Stimulated activated CD4-positive, alpha-beta T cell treated with anti-CD3 and anti-CD28 coated beads, Interleukin-15, amount 100 ng/mL, for 24 hours (primary cell): ENCODE measurements at places on chromosomes 12 and 14.
A peak's percentile ranks its signal among the peaks of the same experiment; 100 is the strongest.

DNA sequence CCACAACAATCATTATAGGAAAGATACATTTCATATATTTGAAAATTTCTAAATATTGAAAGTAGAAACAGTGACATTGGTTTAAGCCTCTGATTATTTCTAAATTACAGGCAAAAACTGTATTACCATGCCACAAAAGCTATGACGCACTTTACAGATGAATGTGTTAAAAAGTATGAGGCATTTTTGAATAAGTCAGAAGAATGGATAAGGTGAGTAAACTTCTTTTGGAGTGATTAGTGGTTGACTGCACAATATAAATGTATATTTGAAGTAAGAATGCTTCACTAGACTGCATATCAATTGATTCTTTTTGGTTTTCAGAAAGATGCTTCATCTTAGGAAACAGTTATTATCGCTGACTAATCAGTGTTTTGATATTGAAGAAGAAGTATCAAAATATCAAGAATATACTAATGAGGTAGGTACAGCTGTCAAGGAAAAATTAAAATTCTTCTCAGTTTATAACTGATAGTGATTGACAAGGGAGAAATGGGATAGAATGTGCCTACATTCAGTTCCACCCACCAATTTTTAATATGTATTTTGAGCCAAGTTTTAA lies 45.0 kb downstream of the TBK1 start:
- DNase-seq, result no peak

GRCh38 chr12:75020068-75020557 lies 189.5 kb downstream of the KCNC2 start:
- DNase-seq, result no peak

GRCh38 chr14:88791252-88791621 lies 1.5 kb downstream of the EML5 start:
- no peak for DNase-seq

GRCh38 chr12:122086116-122086515 lies 7.6 kb downstream of the MLXIP start:
- DNase-seq, result no peak

- DNase-seq, result no peak
These were observed 28.9 kb downstream of the HRK start for GRCh38 chr12:116852303-116852702.

- DNase-seq, result no peak
These were observed 82.1 kb upstream of the FSCB start for GRCh38 chr14:44589180-44589579.

DNA sequence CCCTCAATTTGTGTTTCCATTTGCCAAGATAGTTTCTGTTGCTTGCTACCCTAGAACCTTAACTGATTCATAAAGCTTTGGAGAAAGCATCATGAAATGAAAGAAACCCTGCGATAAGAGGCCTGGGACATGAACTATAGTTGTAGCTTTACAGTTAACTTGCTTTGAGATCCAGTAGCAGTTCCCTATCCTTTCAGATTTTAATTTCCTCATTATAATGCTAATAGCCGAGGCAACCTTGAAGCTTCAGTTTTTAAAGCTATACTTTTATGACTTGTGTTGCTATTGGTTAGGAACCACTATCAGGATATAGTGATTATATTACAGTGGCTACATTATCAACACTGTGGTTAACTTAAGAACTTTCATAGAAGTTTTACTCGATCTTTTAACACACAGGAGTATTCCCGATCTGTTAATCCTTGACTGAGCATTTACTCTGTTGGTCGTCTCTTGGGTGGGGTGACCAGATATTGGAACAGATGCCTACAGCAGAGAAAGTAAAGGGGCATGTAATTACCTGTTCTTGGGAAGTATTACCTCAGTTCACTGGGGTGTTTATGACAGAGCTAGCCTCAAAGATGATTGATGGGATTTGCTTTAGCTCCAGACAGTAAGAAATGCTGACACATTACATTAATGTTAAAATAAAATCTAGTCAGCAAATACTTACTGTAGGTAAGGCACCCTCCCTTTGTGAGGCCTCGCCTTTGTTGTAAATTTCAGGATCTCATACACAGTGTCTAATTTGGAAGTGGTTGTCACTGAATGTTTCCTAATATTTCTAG lies 86.2 kb upstream of the CSRP2 start:
- DNase-seq, result no peak

- no peak for DNase-seq
These were observed 169.2 kb upstream of the SOX5 start for GRCh38 chr12:24118668-24119067.

- DNase-seq, result peak; percentile 91
These were observed 20.4 kb downstream of the BATF start for GRCh38 chr14:75542588-75543091.

GRCh38 chr14:87944987-87945604 lies 47.9 kb downstream of the GALC start:
- DNase-seq, result no peak

GRCh38 chr12:69039911-69040310 lies 106.9 kb upstream of the CPM start:
- no peak for DNase-seq

DNA sequence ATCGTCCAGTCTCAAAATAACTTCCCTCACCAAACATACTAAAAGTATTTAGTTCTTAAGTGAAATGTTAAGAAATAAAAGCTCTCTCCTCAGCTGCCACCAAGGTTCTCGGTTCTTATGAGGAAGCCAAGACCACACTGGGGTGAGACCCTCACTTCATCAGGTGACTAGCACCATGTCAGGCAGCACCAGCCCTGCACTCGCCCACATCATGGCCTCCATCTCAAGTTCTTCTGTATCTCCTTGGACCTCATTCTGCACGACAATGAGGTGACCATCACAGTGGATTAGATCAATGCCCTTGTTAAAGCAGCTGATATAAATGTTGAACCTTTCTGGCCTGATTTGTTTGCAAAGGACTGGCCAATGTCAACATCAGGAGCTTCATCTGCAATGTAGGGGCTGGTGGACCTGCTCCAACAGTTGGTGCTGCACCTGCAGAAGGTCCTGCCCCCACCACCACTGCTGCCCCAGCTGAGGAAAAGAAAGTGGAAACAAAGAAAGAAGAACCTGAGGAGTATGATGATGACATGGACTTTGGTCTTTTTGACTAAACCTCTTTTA lies 12.4 kb downstream of the SEC23A start:
- no peak for DNase-seq

GRCh38 chr12:72261885-72262284 lies 10.3 kb upstream of the TRHDE start:
- DNase-seq, result no peak

DNA sequence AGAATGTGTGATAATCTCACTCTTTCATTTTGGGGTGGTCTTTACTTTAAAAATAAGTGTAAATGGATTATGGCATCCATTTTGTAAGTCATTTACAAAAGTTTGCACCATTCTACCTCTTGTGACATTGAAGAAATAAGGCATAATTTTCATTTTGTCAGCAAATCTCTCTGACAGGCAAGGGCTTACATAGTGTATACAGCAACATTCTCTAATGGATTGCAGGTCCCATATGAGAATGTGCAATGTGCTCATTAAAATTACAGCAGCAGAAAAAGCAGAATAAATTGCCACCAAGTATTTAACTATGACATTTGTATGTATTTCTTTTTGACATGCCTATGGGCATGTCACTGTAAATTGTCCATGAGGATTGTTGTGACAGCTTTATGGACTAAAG lies 223.6 kb downstream of the TMEM117 start:
- DNase-seq, result no peak

DNA sequence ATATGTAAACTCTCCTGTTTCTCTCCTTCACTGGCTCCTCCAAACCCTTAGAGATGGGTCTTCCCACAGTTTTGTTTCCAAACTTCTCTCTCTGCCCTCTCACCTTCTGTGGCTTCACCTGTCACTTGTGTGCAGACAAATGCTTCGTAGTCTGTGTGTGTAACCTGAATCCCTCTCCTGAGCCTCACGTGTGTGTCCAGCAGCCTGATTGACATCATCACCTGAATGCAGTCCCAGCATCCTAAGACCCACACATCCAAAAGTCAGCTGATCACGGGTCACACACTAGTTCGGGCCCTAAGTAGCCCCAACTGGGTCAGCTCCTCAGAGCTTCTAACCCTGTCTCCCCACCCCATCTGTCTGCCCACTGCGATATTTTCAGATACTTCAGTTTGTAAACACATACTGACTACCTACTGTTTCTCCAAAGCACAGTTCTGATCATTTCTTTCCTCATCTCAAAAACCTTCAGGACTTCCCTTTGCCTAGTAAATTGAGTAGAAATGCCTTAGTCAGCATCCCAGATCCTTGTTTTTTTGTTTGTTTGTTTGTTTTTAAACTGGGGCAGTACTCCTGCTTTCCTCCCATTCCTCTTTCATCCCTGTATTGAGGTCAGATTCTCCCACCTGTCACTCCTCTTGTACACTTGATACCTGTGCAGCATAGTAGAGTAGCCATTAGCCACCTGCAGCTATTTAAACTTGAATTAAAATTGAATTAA lies 23.7 kb downstream of the FNTB start:
- no peak for DNase-seq

DNA sequence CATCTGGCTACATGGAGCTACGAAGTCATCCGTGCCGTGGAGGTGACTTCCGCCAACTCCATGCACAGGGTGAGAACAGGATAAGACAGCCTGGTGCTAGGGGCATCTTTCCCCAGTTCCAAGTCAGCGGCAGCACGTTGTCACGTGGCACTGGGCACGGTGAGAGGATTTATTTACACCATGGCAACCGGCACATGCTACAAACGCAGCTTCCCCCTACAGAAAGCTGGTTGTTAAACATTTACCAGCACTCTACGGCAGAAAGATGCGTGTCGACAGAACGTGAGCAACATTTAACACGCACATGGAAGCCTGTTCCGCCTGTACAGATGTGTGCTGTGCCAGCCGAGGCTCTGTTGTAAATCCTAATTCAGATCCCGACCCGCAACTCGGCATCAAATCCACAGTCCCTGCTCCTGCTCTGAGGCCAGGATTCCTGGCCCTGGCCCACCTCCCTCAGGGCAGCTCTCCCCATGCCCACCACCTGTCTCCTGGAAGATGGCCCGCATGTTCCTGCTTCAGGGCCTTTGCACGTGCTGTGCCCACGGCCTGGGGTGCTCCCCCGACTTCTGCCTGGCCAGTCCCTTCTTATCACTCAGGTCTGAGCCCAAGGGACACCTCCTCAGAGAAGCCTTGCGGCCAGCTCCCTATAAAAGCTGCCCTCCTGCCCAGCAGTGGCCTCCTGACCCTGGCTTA lies 114.1 kb downstream of the RFLNA start:
- no peak for DNase-seq

DNA sequence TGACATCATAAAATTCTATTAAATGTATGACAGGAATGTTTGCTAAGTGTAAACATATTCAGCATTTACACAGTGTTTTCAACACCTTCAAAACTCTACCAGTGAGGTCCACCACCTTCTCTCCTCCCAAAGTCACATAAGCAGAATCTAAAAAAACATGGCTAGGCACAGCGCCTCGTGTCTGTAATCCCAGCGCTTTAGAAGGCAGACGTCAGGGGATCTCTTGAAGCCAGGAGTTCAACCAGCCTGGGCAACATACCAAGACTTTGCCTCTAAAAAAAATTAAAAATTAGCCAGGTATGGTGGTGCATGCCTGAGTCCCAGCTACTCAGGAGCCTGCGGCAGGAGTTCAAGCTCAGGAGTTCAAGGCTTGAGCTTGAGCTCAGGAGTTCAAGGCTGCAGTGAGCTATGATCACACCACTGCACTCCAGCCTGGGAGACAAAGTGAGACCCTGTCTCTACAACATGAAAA lies 30.0 kb downstream of the NUMB start:
- DNase-seq, result no peak

- DNase-seq, result no peak
These were observed 13.2 kb downstream of the FMNL3 start for GRCh38 chr12:49693931-49694444.

DNA sequence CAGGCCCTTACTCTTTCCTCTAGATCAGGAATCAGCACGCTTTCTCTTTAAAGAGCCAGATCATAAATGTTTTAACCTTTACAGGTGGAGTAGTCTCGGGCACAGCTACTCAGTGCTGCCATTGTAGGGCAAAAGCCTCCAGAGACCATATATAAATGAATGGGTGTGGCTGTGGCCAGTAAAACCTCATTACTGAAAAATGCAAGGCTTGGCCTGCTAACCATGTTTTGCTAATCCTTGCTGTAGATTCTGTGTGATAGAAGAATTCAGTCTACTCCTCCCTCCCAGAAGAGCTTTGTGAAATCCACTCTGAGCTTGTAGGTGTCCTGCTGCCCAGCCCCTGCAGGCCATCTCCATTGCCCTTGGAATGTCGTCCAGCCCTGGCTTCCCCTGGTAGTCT lies 58.1 kb downstream of the HSP90AA1 start:
- DNase-seq, result no peak

GRCh38 chr12:57874166-57875108 lies 27.9 kb upstream of the CTDSP2 start:
- DNase-seq, result no peak

GRCh38 chr12:6195665-6196535 lies 4.3 kb upstream of the CD9 start:
- peak; percentile 86 for DNase-seq

DNA sequence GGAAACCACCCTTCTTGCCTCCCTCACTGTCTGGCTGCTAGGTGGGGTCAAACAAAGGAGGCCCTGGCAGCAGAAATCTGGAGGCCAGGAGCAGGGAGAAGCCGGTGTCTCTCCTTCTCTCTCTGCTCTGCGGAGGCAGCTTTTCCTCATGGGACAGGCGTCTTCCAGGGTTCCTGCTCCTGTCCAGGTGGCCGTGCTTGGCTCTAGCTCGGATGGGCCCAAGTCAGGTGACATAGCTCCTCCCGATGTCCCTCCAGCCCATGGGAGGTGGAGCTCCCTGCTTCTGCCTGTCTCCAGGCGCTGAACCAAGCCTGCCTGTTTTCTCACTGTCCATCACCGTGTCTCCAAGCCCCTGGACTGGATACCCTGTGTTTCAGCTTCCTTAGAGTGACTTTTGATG lies 30.5 kb upstream of the FZD10 start:
- DNase-seq, result no peak

- peak; percentile 33 for DNase-seq
These were observed 1.0 kb downstream of the BLTP3B start for GRCh38 chr12:100141666-100141997.

GRCh38 chr12:58670623-58671022 lies 249.7 kb downstream of the LRIG3 start:
- no peak for DNase-seq

GRCh38 chr12:32331133-32331532 lies 68.2 kb upstream of the FGD4 start:
- no peak for DNase-seq

DNA sequence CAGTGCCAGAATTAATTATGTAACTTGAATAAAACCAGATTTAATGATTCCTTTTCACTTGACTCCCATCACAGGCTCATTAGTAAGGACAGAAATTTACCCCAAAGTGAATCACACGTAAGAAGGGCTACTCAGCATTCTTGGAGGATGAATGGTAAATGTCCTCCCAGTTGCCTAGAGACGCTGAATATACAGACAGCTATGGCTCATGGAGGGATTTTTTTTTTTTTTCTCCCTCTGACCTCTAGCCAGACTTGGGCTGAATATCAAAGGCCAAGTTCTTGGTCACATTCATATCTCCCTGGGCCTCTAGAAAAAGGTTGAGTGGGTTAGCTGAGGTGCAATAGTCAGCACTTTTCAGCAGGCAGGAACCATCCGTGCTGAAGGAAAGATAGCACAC lies 77.5 kb downstream of the PHLDA1 start:
- no peak for DNase-seq

GRCh38 chr12:89597210-89597609 lies 71.4 kb upstream of the POC1B start:
- DNase-seq, result no peak

- DNase-seq, result peak; percentile 97
These were observed at the start of gene PSME2 for GRCh38 chr14:24146453-24146977. Gene PSME2 (minus strand): TSS chr14:24146610. CDS start chr14:24146581, 29 bp downstream.

- no peak for DNase-seq
These were observed 77.8 kb downstream of the DIO2 start for GRCh38 chr14:80133457-80133856.
